ENCODE measurements at places on chromosomes 5 and 9. TPM values are rescaled to one million over a fixed set of nuclear protein-coding genes. Genes with fewer than 3 reads are reported as not detected.

GRCh38 chr9:133120501-133121197 lies 391 bp downstream of the RALGDS start:
- DNase-seq, result no peak

GRCh38 chr9:113542006-113542405 lies 78.5 kb downstream of the RGS3 start:
- DNase-seq, result no peak

DNA sequence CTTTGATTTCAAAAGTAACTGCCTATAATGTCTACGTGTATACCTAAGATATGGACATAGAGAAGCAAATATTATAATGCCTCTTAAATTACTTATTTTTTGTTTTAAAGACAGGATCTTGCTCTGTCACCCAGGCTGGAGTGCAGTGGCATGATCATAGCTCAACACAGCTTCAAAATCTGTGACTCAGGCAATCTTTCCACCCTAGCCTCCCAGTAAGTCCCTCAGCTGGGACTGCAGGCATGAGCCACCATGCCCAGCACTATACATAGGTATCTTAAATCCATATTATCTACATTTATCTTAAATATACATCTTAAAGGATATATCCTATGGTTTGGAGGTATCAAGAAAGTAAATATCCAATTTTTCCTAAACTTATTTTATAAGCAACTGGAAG lies 261.2 kb downstream of the ARL15 start:
- no peak for DNase-seq

DNA sequence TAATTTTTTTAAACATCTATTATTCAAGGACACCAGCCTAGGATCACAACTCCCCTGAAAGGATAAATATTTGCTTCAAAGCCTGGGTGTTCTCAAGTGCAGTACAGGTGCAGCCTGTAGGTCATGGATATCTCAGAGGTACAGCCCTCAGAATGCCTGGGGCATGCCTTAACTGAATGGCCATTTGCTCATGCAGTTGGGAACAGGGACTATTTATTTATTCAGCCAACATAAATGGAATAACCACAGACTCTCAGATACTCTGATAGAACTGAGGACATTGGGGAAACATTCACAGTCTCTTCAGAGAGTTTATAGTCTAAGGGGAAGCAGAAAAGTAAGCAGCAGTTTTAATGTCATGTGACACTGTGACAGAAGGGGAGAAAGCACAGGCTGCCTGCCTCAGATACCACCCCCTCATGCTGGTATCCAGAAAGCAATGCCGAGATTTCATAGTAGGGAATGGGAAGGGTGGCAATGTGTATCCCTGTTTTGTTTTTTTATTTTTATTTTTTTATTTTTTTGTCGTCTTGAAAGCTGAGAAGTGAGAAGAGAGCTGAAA lies 112.6 kb downstream of the MACIR start:
- no peak for DNase-seq

- no peak for DNase-seq
These were observed 72.6 kb upstream of the GALNT10 start for GRCh38 chr5:154117930-154118329.

DNA sequence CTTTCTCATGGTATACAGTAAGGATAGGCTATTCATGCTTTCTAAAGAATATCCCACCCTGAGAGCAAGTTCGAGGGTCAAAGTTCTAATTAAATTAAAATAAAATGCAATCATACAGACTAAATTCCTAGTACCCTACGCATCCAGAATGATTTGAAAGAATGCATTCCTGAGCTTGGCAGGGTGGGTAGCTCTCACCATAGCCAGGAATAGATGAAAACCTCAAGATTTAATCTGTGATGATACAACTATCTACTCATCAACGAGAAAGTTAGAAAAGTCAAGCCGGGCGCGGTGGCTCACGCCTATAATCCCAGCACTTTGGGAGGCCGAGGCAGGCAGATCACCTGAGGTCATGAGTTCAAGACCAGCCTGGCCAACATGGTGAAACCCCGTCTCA lies 32.3 kb downstream of the SERINC5 start:
- DNase-seq, result no peak

Gene SLC25A2
- not detected for polyA plus RNA-seq

Measured in left renal cortex interstitium (tissue), 4 donors.